ENCODE measurements at places on chromosomes 7 and 10. TPM values are rescaled to one million over a fixed set of nuclear protein-coding genes. Genes with fewer than 3 reads are reported as not detected.

- peak; percentile 63 for DNase-seq
- no peak overlapping the region for H3K27ac ChIP-seq
- H3K4me3 ChIP-seq = no peak overlapping the region
- H3K27me3 ChIP-seq = peaks cover 17% of the 10 kb centered on the region
- peaks cover 11% of the 10 kb centered on the region for H3K4me1 ChIP-seq
Observed at GRCh38 chr7:45511721-45512597, 62.2 kb upstream of the ADCY1 start.

- no peaks in the 10 kb centered on the region for H3K27me3 ChIP-seq
- H3K36me3 ChIP-seq = no peaks in the 10 kb centered on the region
- DNase-seq = peak; percentile 94
- H3K4me3 ChIP-seq = no peak overlapping the region
Observed at GRCh38 chr7:75727881-75728593, 10.7 kb downstream of the HIP1 start.

PRSS37 gene
- total RNA-seq = not detected

DNA sequence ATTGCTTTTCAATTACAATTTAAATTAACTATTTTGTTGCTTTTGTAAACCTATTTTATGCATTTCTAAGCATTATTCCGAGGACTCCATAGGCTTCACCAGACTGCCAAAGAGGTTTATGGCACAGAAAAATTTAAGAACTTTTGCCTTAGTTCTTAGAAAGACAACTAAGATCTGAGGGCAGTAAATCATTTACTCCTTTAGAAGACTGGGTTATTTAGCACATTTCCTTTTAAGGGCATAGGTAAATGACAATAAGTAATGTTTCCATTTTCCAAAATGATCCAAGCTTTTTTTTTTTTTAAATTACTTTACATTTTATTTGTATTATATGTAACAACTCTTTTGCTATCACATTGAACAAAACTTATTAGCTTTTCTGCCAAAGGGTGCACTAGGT is 15.0 kb upstream of the STEAP4 start:
- H3K27ac ChIP-seq = no peak overlapping the region
- H3K27me3 ChIP-seq = no peaks in the 10 kb centered on the region
- no peaks in the 10 kb centered on the region for H3K36me3 ChIP-seq
- H3K4me3 ChIP-seq = no peak overlapping the region

- H3K4me3 ChIP-seq = no peak overlapping the region
- H3K27me3 ChIP-seq = peaks cover 87% of the 10 kb centered on the region
- no peaks in the 10 kb centered on the region for H3K4me1 ChIP-seq
- H3K27ac ChIP-seq = no peak overlapping the region
- no peaks in the 10 kb centered on the region for H3K36me3 ChIP-seq
Observed at GRCh38 chr10:70956029-70956759, 67.8 kb upstream of the PCBD1 start.

DNA sequence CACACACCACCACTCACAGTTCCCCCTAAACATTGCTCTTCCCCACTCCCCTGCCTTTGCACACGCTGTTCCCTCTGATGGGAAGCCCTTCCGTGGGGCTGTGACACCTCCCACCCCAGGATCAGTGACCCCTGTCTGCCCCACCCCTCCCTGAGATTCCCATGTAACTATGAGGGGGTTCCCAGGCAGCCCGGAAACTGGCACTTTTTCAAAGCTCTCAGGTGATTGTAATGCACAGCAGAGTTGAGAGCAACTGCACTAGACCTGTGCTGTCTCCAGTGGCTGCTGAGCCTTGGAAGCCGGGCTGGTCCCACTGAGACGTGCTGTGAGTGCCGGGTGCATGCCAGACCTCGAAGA is 29.8 kb downstream of the GPRIN2 start:
- peak; percentile 53 for DNase-seq
- H3K27me3 ChIP-seq = no peaks in the 10 kb centered on the region
- peaks cover 39% of the 10 kb centered on the region for H3K4me1 ChIP-seq
- H3K36me3 ChIP-seq = no peaks in the 10 kb centered on the region
- no peak overlapping the region for H3K4me3 ChIP-seq
- H3K27ac ChIP-seq = no peak overlapping the region
